T-helper 1 cell treated with Interleukin-12 subunit alpha and Interleukin-12 subunit beta and Interleukin-4 antibody, amounts not matched to agents 30 ng/mL and 1 ng/mL, for 36 hours (primary cell): ENCODE measurements at places on chromosomes 2 and 18. TPM values are rescaled to one million over a fixed set of nuclear protein-coding genes. Genes with fewer than 3 reads are reported as not detected.

The ATP6V1C2 gene
- total RNA-seq: not detected in 2 replicates

The EVA1A gene
- total RNA-seq: not detected in 2 replicates

The SCN7A gene
- total RNA-seq: not detected in 2 replicates

The NMS gene
- not detected in 2 replicates for total RNA-seq

The CCDC141 gene
- 7.5 and 8.7 TPM in 2 replicates for total RNA-seq

The AQP12B gene
- not detected in 2 replicates for total RNA-seq

The NEU4 gene
- total RNA-seq: 0.29 TPM in 1 of 2 replicates, not detected in the other

The STARD6 gene
- 0.27 TPM in 1 of 2 replicates, not detected in the other for total RNA-seq

The ASAP2 gene
- total RNA-seq: 0.20 TPM in 2 replicates

The ADD2 gene
- total RNA-seq: 15.0 and 16.8 TPM in 2 replicates

The SPDYA gene
- 1.8 and 2.1 TPM in 2 replicates for total RNA-seq
